NCI-H1105 (cell line): ENCODE measurements at places on chromosomes 2 and 18.

GRCh38 chr18:11324956-11325882 lies 175.8 kb upstream of the PIEZO2 start:
- DNase-seq: no peak

GRCh38 chr2:141522048-141522447 lies 608.8 kb downstream of the LRP1B start:
- no peak for DNase-seq

GRCh38 chr18:2845172-2845571 lies 1.6 kb upstream of the EMILIN2 start:
- no peak for DNase-seq

DNA sequence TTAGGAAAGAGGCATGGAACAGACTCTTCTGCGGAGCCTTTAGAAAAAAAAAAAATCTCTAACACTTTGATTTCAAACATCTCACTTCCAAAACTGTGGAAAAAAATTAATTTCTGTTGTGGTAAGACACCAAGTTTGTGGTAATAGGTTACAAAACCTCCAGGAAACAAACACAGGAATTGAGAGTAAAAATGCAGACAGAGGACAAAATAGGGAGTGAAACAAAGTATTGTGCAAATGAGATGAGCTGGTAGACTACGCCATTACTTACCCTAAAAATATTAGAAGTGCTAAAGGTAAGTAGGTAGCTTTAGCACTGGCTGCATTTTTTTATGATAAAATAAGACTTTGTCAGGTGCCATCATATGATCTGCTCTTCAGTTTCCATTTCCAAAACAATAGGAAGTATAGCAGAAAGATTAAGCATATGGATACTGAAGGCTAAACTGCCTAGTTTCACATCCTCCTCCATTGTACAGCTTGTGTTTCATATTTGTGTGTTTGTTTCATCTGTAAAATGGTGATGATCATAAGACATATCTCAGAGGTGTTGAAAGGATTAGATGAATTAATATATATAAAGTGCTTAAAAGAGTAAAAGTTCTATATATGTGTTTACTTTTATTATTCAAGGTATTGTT lies 309.2 kb downstream of the NR4A2 start:
- no peak for DNase-seq

- DNase-seq: no peak
Measured at GRCh38 chr2:17869128-17869527, 9.3 kb upstream of the KCNS3 start.

- DNase-seq: no peak
Measured at GRCh38 chr2:128280158-128280871, 38.4 kb downstream of the HS6ST1 start.
